Forelimb muscle (tissue), 1 donor: ENCODE measurements at places on chromosomes 5 and 9. TPM values are rescaled to one million over a fixed set of nuclear protein-coding genes. Genes with fewer than 3 reads are reported as not detected.
A peak's percentile ranks its signal among the peaks of the same experiment; 100 is the strongest.

DNA sequence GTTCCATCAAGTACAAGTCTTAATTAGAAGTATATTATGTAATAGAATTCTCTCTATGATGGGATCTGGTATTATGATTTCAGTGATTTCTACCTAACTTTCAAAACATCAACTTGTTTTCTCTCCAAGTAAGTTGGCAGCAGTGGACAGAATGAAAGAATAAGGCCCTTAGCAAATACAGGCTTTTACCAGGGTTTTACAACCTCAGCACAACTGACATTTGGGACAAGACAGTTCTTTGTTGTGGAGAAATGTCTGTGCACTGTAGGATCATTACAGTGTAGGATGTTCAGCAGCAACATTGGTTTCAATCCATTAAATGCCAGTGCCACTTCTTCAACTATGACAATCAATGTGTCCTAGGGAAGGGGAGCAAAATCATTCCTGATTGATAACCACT, 48.8 kb downstream of the MLANA start:
- no peak for DNase-seq

GRCh38 chr5:164373876-164374275, 868.5 kb downstream of the MAT2B start:
- DNase-seq, result no peak

Gene LEAP2
- polyA plus RNA-seq, result 2.2 TPM

Gene ANKRD55
- polyA plus RNA-seq, result 0.46 TPM

GRCh38 chr5:170181902-170182301, 50.9 kb upstream of the C5orf58 start:
- DNase-seq, result no peak

- peak; percentile 90 for DNase-seq
These were observed 335.8 kb upstream of the DAB2 start for GRCh38 chr5:39760385-39761198.

DNA sequence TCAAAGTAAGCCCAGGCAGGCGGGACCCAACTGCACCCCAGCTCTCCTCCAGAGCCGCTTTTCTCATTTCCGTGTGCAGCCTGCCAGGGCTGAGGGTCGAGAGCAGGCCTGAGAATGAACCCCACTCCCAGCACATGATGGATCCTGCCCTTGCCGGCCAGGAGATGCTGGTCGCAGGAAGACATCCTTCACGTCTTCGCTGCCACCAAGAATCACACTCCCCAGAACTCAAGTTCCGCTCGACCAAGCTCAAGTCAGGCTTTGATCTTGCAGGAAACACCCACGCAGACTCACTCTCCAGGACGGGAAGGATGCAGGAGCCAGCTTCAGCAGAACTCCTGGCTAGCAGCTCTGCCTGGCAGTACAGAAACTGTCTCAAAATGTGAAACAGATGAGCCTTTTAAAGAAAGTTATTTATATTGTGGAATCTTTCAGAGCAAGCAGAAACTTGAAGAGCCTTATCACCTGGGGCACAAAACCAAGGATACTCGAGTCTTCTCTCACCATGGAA, 102.4 kb downstream of the ROR2 start:
- no peak for DNase-seq

- no peak for DNase-seq
These were observed 144.9 kb downstream of the ERCC6L2 start for GRCh38 chr9:96020300-96020791.

DNA sequence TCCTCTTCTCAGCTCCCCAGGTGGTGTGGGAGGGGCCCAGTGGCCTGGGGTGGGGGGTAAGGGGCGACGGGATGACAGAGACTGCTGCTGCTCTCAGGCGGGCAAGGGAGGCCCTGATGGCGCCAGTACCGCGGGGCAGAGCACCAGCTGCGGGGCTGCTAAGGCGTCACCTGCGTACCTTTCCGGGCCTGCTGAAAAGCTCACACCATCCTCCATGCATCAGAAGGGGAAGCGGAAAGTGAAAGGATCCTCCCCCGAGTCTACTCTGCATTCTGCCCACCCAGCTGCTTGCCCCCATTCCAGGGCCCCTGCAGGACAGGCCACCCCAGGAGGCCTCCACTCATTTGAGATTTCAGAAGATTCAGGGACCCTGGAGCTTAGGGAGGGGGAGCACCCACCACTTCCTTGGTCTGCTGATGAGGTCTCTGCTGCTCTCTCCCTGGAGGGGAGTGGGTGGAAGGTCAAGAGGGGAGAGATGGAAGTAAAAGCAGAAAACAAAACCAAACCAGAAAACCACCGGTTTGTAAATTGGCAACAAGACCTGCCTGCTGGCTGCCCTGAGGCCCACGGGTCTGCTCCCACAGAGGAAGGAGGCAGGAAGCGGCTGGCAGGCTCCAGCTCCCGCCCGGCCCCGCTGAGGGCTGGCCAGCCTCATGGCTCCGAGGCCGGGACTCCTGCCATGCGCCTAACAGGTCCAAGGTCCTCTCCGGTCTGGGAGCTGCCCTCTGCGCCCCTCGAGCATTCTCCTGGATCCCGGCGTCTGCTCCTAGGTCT, 33.6 kb downstream of the PRRT1B start:
- no peak for DNase-seq
